ENCODE measurements at places on chromosomes 6 and 20. TPM values are rescaled to one million over a fixed set of nuclear protein-coding genes. Genes with fewer than 3 reads are reported as not detected.

Gene FOXS1
- 0.47 TPM for polyA plus RNA-seq

Gene PLCB4
- polyA plus RNA-seq, result 3.2 TPM

Gene GMEB2
- polyA plus RNA-seq, result 19.1 TPM

GRCh38 chr6:35260591-35261570 lies 1.3 kb downstream of the ZNF76 start:
- peak overlapping the region; percentile 66 for H3K4me3 ChIP-seq
- peak overlapping the region; percentile 92 for H3K27ac ChIP-seq
- DNase-seq, result no peak
- H3K36me3 ChIP-seq, result no peaks in the 10 kb centered on the region
- no peaks in the 10 kb centered on the region for H3K4me1 ChIP-seq

DNA sequence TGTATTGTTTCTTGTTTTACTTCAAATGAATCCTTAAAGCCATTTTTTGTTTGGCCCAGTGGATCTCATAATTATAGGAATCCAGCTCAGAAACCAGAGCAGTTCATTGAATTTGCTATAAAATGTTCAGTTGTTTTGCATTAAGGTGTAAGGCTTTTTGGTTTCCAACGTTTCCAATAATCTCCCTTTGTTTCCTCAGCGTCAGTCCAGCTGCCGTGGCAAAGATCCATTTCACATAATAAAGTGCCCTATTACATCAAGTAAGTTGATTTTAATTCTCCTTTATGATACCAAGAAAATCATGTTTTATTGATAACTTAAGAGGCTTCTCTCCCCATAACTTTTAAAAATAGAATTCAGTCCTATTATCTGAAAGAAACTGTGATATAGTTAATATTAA lies 472.6 kb downstream of the UTRN start:
- no peak for DNase-seq
- no peaks in the 10 kb centered on the region for H3K4me1 ChIP-seq
- H3K27me3 ChIP-seq, result no peaks in the 10 kb centered on the region
- H3K27ac ChIP-seq, result no peak overlapping the region
- H3K36me3 ChIP-seq, result no peaks in the 10 kb centered on the region

- no peak for DNase-seq
- peaks cover 3% of the 10 kb centered on the region for H3K4me1 ChIP-seq
- no peak overlapping the region for H3K27ac ChIP-seq
- no peaks in the 10 kb centered on the region for H3K36me3 ChIP-seq
- no peak overlapping the region for H3K4me3 ChIP-seq
These were observed 8.7 kb upstream of the OSER1 start for GRCh38 chr20:44219170-44219730.

- peaks cover 2% of the 10 kb centered on the region for H3K4me1 ChIP-seq
- peaks cover 34% of the 10 kb centered on the region for H3K27me3 ChIP-seq
- no peaks in the 10 kb centered on the region for H3K36me3 ChIP-seq
These were observed 3.3 kb upstream of the RSPO3 start for GRCh38 chr6:127115084-127115655.

- no peak overlapping the region for H3K4me3 ChIP-seq
- no peak overlapping the region for H3K27ac ChIP-seq
- no peaks in the 10 kb centered on the region for H3K36me3 ChIP-seq
- peaks cover 17% of the 10 kb centered on the region for H3K27me3 ChIP-seq
These were observed 3.6 kb upstream of the ADGRG6 start for GRCh38 chr6:142297996-142298753.

DNA sequence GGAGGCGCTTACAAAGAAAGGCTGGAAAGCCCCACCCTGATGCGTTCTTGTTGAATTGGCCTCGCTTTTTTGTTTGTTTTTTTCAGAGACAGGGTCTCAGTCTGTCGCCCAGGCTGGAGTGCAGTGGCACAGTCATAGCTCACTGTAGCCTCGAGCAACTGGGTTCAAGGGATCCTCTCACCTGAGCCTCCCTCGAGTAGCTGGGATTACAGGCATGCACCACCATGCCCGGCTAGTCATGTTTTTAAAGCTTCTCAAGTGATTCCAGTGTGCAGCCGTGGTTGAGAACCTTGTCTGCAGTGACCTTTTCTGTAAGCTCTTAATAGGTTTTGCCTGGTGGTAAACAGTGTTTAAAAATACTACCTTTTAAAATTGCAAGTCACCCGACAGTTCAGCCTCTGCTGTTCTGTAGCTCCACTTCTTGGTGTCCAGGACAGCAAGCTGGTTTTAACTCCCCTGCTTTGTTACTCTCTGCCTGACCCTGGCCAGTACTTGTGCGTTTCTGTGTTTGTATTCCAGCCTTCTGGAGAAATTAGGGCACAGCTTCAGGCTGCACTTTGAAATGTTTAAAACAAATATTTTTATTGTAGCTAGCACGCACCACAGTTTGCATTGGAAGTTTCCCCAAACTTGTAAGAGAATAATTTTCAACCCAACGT lies 54.4 kb downstream of the KDM1B start:
- H3K27ac ChIP-seq, result no peak overlapping the region
- H3K4me1 ChIP-seq, result no peaks in the 10 kb centered on the region
- no peak overlapping the region for H3K4me3 ChIP-seq
- no peaks in the 10 kb centered on the region for H3K27me3 ChIP-seq

DNA sequence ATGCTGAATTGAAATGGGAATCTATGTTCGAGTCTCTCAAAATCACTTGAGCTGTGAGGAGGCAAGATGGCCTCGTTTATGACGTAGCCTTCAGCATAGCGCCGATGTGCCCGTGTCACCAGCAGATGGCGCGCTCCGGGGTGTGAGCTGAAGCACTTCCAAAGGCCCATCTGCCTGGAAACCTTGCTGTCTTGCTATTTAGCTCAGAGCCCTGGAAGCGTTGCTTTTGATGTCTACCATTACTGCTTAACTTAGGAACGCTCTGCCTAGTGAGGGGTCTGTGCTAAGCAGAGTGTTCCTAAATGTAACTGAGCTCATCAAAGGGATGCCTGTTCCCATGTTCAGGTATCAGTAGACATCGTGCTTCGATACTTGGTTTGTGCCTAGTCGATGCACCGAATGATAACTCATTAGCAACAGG lies 67.7 kb downstream of the SYCP2L start:
- no peak overlapping the region for H3K27ac ChIP-seq
- no peaks in the 10 kb centered on the region for H3K4me1 ChIP-seq
- no peak overlapping the region for H3K4me3 ChIP-seq

GRCh38 chr20:21101932-21102575 lies 4.1 kb downstream of the LINC00237 start:
- H3K27me3 ChIP-seq, result peaks cover 90% of the 10 kb centered on the region
- H3K36me3 ChIP-seq, result no peaks in the 10 kb centered on the region
- H3K27ac ChIP-seq, result no peak overlapping the region
- H3K4me1 ChIP-seq, result peaks cover 10% of the 10 kb centered on the region

- peaks cover 3% of the 10 kb centered on the region for H3K4me1 ChIP-seq
- H3K4me3 ChIP-seq, result no peak overlapping the region
- H3K36me3 ChIP-seq, result no peaks in the 10 kb centered on the region
- H3K27ac ChIP-seq, result no peak overlapping the region
- no peak for DNase-seq
These were observed 20.1 kb upstream of the ZNF217 start for GRCh38 chr20:53613748-53614147.
